Urothelium cell line (cell line): ENCODE measurements at places on chromosomes 1 and 21.

DNA sequence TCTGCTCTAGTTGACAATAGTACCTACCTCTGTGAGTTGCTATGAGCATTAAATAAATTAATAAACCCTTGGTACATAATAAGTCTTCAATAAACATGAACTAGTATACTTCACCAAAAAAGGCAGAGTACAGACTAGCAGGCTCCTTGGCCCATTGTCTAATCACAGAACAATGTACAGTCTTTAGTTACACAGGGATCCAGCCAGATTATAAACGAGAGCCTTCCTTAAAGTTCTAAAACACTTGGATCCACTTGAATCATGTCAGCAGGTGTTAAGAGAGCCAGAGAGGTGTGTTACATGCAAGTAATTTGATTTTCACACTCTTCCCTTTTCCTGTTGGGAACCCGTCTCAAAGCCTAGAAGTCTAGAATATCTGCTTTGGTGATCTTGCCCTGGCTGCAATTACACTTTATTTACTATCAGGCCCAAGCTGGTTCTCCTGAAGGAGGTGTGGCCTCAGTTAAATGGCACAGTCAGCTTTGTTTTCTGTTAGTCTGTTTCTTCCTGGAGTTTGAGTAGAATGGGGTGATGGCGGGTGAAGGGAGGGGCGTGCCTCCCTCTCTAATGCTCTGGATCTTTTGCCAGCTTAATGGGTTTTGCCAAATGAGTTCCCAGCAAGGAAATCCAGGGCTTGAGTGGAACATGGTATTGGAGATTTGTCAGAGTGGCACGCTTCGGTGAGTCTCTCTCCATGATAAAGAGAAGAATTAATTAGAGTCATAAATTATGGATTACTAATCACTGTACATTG is 570.9 kb upstream of the CAMK1G start:
- no peak for DNase-seq

DNA sequence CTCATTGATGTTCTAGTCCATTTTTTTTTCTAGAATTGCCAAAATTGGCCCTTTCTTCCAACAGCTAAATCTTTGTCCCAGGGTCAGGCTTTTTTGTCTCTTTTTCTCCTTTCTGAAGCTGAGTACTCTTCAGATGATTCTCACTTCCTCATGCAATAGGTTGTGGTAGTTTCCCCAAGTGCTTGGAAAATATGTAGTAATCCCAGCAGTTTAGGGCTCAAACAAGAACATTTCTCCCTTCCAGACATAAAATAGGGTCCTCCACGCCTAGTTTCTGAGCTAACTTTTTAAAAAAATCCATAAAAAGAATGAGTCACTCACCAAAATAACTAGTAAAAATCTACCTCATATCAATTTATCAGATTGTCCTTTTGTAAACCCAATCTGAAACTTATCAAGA is 10.0 kb upstream of the MCOLN3 start:
- DNase-seq, result no peak

- no peak for DNase-seq
Measured at GRCh38 chr21:45630876-45631275, 12.6 kb upstream of the PCBP3 start.

GRCh38 chr21:43588957-43589356 is 70.3 kb downstream of the HSF2BP start:
- no peak for DNase-seq

DNA sequence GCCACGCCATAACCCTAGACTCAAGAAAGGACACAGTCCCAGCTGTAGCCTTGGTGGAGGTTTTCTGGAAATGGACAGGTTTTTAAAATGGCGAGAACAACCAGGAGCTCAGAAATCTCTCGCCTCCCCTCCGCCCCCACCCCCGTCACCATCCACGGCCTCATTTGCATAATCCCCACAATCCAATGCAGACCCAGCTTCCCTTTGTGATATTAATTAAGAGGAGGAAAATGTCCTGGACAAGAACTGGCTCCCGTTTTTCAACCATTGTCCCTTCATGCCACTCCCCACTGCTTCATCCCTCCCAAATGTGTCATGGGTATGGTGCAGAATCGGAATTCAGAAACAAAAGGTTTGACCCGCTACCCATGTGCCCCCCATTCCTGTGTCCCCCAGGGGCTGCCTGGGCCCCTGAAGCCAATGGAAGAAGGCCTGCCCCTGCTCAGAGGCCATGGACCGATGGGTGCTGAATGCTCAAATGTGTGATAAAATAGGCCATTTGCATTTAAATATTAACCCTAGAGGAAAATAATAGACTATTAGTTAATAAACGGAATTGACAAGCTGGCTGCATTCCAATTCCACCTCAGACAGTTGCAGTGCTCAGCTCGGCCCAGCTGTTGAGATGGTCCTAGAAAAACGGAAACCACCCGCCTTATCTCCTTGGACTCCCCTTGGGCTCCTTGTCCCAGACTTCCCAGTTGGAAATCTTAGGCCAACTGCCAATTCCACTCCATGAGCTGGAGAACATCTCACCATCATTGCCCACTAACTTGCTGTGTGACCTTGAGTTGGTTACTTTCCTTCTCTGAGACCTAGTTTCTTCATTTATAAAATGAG is 10.7 kb upstream of the EPHB2 start:
- DNase-seq, result no peak

DNA sequence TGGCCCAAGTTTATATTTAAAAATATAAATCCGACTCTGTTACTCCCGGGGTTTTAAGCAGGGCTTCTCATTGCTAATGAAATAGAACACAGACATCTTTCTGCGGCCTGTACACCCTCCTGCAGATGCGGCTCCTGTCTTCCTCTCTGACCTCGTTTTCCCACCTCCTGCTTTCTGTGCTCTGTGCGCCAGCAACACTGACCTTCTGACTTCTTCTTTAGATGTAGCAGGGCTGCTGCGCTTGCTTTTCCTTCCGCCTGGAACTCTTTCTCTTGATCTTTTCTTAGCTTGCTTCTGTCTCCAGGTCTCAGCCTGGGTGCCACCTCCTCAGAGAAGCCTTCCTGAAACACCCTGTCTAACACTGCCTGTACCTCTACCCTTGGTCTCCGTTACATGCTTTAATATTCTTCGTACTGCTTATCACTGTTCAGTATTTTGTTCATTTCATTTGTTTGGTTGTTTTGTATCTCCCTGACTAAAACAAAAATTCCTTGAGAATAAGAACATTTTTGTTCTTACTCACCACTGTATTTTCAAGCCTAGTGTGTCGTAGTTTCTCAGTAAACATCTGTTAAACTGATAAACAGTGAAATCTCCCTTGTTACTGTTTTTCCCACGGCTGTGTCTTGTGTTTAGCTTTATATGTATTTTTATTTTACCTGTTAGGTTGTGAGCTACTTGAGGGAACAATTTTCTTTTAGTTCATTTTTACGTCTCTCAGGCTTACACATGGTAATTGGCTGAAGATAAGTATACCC is 79.0 kb downstream of the ST3GAL3 start:
- DNase-seq, result no peak
